ENCODE measurements at places on chromosomes 13 and 19.

DNA sequence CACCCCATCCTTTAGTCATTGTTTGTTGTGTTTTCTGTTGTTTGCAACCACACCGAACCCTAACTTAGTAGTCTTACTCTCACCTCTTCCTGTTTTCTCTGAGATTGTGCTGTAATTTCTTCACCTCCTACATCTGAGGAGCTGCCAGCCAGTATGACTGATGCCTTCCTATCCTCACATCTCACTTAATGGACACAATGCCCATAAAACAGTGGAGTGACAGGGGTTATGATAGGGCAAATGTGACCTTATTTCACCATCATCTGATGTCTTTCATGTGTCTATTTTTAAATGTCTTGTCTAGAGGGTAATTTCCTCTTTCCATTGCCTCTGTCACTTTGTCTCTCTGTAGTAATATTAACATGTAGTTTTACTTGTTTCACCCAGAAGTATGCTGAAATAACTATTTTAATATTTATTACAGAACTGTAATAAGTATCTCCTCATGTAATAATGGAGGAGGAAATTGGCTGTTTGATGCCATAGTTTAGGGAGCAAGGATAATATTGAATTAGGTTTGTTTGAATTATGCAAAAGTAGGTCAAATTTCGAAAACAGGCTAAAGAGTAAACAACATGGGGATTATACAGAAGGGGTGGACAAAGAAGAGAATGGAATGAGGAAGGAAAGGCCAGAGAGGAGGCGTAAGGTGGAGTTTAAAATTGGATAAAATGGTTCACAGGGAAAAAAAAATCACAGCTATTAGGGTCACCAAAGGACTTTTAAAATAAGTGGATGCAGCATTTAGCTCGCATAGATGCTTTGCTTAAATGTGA lies 103.5 kb upstream of the SPRY2 start:
- DNase-seq, result no peak

GRCh38 chr19:19444681-19445155 lies 39.2 kb downstream of the GATAD2A start:
- DNase-seq, result no peak

GRCh38 chr19:49809941-49810389 lies 3.1 kb downstream of the FUZ start:
- DNase-seq, result no peak

GRCh38 chr19:8088752-8089663 lies 36.4 kb downstream of the CCL25 start:
- no peak for DNase-seq

Data from stimulated activated CD4-positive, alpha-beta T cell treated with anti-CD3 and anti-CD28 coated beads, Interleukin-1b, Interleukin-23, amount 100 ng/mL, for 24 hours (primary cell).